ENCODE measurements at places on chromosomes 1 and 21.

DNA sequence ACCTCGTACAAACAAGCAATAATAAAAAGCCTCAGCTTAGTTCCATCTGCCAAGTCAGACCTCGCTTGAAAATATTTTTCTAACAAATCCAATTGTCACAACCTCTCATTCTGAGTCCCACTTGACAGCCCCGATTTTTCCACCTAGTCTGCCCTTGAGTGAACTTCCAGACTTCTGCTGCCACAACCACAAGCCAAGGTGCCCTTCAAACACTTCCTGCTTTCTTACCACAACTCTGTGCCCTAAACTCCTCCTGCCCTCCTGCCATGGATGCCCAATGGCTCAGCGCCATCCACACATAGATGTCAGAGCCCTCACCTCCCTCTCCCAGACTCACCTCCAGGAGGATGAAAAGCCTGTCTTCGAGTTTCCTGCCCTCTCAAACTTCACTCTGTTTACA is 3.9 kb downstream of the TMPRSS2 start:
- no peak for DNase-seq

GRCh38 chr1:111907321-111907720 is 82.1 kb downstream of the KCND3 start:
- DNase-seq, result no peak

DNA sequence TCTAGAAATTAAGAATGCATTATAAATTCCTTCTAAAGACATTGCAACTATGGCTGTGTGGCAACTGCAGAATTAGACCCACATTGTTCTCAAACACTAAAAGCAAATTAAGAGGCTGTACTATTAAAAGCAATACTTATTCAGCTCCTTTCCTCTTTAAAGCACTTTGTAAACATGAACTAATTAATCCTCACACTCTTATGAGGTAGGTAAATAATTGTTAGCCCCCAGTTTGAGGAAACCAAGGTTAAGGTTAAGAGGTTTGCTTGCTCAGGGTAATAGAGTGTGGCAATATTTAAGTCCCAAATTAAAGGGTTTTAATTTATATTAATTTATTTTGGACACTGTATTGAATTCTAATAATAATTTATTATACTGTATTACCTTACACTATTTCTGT is 553.8 kb downstream of the LRRIQ3 start:
- DNase-seq, result no peak

DNA sequence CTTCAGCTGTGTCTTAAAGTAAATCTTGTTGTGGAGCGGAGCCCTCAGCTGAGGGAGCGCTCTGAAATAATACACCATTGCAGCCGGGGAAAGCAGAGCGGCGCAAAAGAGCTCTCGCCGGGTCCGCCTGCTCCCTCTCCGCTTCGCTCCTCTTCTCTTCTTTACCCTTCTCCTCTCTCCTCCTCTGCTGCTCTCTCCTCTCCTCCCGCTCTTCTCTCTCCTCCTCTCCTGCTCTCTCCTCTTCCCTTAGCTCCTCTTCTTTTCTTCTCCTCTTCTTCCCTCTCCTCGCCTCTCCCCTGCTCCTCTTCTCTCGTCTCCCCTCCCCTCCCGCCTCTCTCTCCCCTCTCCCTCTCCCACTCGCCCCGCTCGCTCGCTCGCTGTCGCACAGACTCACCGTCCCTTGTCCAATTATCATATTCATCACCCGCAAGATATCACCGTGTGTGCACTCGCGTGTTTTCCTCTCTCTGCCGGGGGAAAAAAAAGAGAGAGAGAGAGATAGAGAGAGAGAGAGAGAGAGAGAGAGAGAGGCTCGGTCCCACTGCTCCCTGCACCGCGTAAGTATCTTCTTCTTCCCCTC is at the start of gene PROX1:
TSS of gene PROX1 (plus strand) at position 47 of the 580 bp plus-strand sequence. CDS start 8,563 bp downstream, outside the sequence.
- peak; percentile 76 for DNase-seq

DNA sequence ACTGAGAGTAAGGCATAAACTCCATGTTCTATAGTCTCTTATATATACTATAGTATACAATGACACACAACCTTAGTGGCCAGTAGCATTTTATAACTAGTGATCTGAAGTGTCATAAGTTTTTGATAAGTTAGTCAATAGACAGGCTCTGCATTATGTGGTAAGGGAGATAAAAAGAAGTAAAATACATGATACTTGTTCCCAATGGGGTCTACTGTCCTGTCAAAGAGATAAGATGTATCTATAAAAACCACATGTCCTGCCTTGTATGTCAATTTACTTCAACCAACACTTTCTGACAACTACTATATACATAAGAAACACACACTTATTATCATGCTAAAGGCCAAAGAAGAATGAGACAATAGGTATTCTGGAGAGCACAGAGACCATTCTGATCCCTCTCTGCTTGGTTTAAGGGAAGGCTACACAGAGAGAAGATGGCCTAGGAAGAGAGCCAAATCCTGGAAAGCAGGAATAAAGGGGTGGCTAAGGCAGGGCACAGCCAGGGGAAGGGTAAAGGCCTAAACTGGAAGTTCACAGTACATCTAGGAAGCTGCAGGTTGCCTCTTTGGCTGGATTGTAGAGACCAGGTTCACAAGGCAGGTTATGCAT is 91.4 kb downstream of the LYST start:
- no peak for DNase-seq

DNA sequence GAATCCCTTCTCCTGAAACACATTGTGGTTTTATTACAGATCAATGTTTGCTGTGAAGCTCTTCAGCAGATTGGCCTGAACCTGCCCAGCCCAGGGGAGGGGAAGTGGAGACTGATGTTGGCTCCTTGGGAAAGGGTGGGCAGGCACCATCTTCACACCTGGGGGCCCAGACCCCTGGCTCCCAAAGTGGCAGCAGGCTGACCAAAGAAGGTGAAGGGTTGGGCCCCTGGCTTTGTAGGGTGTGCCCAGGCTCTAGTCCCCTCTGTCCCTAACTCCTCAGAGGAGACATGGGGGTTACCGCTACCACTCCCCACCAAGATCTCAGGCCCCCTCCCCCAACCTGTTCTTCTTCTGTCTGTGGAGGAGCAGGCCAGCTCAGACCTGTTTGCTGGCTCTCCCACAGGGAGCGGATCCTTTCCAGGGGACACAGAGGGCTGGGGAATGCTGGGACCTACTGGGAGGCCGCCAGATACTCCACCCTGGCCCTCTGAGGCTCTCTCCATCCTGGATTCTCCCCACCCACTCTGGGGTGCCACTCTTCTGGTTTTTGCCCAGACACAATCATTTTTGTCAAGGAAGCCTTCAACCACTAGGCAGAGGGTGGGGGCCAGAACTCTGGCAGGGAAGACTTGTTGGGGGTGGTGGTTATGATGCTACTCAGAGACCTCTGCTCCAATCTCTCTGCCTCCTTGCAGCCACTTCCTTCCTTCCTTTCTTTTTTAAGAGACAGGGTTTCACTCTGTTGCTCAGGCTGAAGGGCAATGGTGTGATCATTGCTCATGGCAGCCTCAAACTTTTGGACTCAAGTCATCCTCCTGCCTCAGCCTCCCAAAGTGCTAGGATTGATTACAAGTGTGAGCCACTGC is 5.0 kb upstream of the EFNA3 start:
- no peak for DNase-seq

DNA sequence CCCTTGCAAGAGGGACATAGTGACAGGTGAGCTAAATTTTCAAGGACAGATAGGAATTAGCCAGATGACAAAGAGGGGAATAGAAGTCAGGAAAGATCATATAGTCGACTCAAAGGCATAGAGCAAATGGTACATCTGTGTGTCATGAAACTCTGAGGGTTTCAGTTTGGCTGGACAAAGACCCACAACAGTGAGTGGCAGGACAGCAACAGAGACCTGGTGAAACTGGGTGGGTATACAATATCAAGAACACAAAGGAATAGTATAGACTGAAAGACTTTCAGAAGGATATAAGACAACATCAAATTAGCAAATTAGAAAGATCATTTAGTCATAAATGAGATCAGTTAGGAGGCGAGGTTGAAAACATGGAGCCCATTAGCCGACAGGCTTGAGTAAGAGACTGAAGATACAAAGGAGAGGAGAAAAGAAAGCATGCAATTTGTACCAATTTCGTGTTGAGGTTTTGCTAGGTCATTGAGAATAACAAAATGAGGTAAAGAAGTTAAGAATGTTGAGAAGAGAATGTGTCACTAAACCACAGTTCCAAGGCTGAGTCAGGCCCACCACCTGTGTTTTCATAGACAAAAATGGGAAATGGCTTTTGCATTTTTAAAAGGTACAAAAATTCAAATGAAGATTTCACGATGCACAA is 213.8 kb downstream of the HHIPL2 start:
- DNase-seq, result no peak

GRCh38 chr1:8061210-8061609 is 35.1 kb upstream of the ERRFI1 start:
- DNase-seq, result no peak

- DNase-seq, result no peak
Measured at GRCh38 chr1:182629499-182630096, 25.4 kb upstream of the RGS16 start.

GRCh38 chr21:25462517-25462971 is 144.7 kb downstream of the MRPL39 start:
- DNase-seq, result no peak

DNA sequence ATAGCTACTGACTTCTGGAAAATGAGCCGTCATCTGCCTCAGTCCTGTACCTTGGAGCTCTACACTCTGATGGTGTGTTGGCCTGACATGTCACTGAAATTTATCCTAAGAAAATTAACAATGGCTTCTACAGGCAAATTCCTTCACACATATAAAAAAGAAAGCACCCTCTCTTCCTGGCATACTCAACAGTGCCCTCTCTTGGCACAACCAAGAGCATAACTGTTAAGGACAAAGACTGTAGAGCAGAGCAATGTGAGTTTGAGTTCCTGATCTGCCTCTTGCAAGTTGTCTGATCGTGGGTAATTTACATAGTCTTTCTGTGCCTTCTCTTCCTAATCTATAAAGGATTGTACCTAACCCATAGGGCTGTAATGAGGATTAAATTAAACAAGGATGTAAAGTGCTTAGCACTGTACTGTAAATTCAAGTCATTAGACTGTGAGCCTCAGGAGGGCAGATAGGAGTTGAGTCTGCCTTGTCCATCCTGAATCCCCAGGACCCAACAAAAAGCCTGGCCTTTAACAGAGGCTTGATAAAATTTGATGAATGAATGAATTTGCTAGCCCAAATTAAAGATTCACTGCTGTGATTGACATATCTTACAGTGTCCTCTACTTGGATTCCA is 83.5 kb downstream of the SYF2 start:
- no peak for DNase-seq

- DNase-seq, result no peak
Measured at GRCh38 chr1:1899967-1900327, 9.1 kb upstream of the GNB1 start.

DNA sequence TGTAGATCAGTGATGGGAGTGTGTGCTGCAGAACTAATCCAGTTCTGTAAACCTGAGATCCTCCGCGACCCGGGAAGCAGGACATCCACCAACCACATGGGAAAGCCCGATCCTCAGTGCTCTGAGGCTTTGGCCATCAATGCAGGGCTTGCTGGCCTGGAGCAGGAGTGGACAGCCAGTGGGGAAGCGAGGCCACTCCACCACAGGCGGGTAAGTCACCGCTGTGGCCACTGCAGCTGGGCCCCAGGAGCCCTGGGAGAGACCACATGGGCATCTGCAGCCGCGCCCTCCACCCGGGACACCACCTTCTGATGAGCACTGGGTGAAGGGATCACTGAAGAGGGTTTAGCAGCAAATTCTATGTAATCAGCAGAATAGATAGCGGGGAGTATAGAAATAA is 811 bp downstream of the KRTAP12-1 start:
- no peak for DNase-seq

- DNase-seq, result no peak
Measured at GRCh38 chr1:210464519-210465039, 135.9 kb downstream of the HHAT start.

- DNase-seq, result no peak
Measured at GRCh38 chr1:29258976-29259801, 22.9 kb downstream of the PTPRU start.

GRCh38 chr1:47617381-47618221 is 179.8 kb downstream of the FOXD2 start:
- no peak for DNase-seq

DNA sequence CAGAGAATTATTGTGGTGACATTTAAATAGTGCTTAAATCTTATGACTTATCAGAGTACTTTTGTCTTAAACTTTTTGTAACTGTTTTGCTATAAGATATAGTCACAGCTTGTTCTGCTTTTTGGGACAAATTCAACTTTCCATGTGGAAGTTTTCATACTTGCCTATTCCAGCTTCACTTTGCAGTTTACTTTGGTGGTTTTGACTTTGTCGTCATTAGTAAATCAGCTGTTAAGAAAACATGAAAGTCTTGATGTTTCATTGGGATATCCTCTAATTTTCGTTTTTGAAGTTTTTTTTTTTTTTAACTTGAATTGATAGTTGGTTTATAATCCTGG is 31.3 kb downstream of the SDCCAG8 start:
- no peak for DNase-seq

DNA sequence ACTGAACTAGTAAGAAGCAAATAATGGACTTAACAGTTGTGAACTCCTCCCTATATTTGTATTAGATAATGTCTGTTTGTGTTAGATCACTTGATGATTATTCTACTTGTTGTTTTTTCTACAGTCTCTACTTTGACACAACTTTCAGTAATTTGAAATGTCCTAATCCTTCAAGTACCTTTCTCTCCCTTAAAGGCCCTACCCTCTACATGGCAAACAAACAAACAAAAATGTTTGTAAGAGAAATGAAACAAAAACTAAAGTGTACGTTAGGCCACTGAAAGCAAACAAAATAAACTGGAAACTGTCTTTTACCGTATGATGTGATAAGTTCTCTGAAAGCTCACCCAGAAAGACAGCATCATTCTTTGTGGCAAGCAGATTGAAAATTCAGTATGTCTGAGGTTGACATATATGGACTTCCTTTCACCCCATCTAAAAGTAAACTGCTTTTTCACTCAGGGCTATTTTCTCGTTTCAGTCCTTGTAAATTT is 255.9 kb upstream of the SNX7 start:
- DNase-seq, result no peak

- no peak for DNase-seq
Measured at GRCh38 chr1:67169496-67169895, 3.2 kb downstream of the IL23R start.

GRCh38 chr21:43882952-43883545 is 18.0 kb downstream of the AGPAT3 start:
- DNase-seq, result no peak

DNA sequence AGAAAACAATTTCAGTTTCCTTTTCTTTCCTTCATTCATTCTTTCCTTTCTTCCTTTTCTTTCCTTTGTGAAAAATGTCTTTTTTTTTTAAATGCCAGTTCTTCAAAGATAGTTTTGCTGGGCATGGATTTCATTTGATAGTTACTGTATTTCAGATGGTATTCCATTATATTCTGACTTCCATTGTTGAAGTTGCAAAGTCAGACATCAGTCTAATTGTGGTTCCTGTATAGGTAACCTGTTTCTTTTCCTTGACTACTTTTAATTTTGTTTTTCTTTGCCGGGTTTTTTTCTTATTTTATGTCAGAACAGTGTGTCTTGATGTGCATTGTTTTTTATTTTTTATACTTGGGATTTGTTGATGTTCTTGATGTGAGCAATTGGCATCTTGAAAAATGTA is 40.4 kb upstream of the MPC2 start:
- DNase-seq, result no peak

DNA sequence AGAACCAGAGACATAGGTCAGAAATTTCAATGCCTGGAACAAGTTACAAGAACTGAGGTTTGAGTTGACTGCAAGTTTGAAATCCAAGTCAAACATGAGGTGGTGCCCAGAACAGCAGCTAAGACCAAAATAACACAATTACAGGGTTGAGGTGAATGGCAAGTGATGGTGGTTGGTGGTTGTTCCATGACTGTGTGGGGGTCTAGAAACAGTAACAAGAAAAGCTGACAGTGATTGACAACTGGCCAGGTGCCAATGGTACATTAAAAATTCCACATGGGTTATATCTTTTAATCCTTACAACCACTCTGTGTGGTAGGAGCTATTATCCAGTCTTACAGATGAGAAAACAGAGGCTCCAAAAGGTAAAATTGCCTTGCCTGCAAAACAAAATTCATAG is 32.0 kb downstream of the RIMS3 start:
- DNase-seq, result no peak

Data from NCI-H1930 (cell line).